CD8-positive, alpha-beta memory T cell (primary cell): ENCODE measurements at places on chromosomes 11 and 22.

DNA sequence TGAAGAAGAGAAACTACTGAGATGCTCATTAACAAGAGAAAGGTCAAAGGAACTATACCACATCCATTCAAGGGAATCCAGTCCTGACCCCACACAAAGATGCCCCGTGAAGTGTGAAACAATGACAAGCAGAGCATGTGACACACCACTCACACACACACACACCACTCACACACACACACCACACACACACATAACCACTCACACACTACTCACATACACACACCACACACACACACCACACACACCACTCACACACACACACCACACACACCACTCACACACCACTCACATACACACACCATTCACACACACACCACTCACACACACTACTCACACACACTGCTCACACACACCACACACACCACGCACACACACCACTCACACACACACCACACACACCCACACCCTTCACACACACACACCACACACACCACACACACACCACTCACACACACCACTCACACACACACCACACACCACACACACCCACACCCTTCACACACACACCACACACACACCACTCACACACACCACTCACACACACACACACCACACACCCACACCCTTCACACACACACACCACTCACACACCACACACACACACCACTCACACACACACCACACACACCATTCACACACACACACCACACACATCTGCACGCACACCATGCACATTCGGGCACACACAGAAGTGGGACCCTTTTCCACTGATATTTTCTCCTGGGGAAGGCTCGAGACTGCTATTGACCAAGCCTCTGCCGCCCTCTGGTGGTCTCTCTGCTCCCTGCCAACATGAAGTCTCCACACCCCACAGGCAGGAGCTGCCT is 32.0 kb upstream of the COMT start:
- no peak overlapping the region for H3K27ac ChIP-seq
- H3K4me3 ChIP-seq = no peak overlapping the region
- peaks cover 15% of the 10 kb centered on the region for H3K36me3 ChIP-seq
- peak; percentile 85 for DNase-seq

- no peaks in the 10 kb centered on the region for H3K4me1 ChIP-seq
- no peaks in the 10 kb centered on the region for H3K36me3 ChIP-seq
- DNase-seq = no peak
- H3K4me3 ChIP-seq = no peak overlapping the region
- H3K27ac ChIP-seq = no peak overlapping the region
These were observed 76.8 kb upstream of the SHANK2 start for GRCh38 chr11:71329165-71329510.

GRCh38 chr11:101618709-101619108 is 34.9 kb upstream of the TRPC6 start:
- no peak for DNase-seq
- no peaks in the 10 kb centered on the region for H3K36me3 ChIP-seq
- H3K27me3 ChIP-seq = no peaks in the 10 kb centered on the region
- H3K4me1 ChIP-seq = no peaks in the 10 kb centered on the region

- H3K27ac ChIP-seq = no peak overlapping the region
- H3K4me3 ChIP-seq = no peak overlapping the region
- DNase-seq = no peak
- H3K36me3 ChIP-seq = no peaks in the 10 kb centered on the region
- no peaks in the 10 kb centered on the region for H3K27me3 ChIP-seq
These were observed 53.0 kb downstream of the SIK3 start for GRCh38 chr11:117045196-117045595.
